NCI-H1694 treated with DMSO at 0.1 percent for 48 hours (cell line): ENCODE measurements at places on chromosomes 1 and 21.

GRCh38 chr1:17842686-17843085 is 87.6 kb downstream of the ACTL8 start:
- no peak for DNase-seq

- no peak for DNase-seq
Observed at GRCh38 chr1:14508613-14509012, 89.9 kb upstream of the KAZN start.

DNA sequence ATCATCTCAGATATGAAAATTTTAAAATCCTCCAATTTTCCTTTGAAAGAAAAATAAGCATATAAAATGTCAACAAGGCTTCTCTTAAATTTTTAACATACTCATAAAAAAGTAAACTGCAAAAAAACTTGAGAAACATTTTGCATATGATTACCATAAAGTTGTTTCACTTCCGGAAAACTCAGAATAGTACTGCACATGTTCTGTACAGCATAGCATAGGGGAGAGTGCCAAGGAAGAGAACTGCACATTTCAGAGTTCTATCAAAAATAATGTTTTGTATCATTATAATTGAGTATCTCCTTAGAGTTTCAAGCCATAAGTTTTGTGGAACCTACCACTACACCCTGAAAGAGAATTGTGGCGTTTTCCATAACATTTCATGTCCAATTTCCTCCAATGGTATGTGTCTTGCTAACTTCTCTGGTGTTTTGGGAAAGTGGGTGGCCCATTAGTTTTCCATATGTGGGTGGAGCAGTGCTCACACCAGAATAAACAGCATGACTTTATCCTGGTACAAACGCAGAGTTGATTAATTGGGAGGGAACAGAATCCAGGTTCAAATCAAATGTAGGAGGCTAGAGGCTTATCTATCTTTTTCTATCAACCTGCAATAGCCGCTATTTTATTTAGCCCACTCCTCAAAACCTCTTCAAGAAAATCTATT is 430.9 kb downstream of the LMO4 start:
- no peak for DNase-seq

- no peak for DNase-seq
Observed at GRCh38 chr1:172658871-172659453, at the start of gene FASLG. Gene FASLG (plus strand): TSS chr1:172659103. CDS start chr1:172659202, 99 bp downstream.

GRCh38 chr1:2785631-2786328 is 15.7 kb downstream of the TTC34 start:
- DNase-seq = no peak

DNA sequence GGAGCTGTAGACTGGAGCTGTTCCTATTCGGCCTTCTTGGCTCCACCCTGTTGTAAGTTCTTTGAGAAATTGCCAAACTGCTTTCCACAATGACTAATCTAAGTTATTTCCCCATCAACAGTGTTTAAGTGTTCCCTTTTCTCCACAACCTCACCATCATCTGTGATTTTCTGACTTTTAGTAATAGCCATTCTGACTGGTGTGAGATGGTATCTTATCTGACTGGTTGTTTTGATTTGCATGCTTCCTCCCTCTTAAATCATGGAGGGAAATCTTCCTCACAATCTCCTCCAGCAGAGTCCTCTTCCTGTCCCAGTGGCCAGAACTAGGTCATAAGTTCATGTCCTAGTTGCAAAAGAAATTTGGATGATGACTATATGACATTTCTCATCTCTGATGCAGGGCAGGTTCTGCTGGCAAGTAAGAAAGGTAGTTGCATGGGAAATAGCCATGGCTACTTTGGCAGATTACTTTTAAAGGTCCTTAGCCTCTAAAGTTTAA is 294.0 kb downstream of the LRRC40 start:
- no peak for DNase-seq

DNA sequence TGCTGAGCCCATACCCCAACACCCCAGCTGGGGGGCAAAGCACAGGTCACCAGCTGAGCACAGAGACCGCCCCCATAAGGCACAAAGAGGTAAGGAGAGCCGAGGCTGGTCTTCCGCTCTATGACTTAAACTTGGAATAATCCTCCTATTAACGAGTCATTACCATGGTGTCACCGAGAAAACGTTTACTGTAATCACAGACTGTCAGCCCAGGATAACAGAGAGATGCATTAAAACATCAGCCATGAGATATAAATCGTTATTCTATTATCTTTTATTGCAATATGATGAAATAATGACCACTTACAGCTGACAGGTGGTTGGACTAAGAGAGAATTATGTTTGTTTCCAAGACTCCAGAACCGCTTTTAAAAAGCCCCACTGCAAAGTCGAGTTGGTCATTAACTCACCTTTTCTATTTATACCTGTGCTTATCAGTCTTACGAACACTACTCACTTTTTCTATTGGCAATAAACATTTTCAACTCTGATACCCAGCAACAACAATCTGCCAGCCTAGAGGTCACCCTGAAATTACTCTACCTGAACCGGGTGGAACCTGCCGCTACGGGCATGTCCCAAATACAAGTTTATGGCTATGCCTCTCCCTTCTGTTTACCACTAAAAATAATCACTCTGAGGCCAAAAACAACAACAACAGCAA is 21.5 kb downstream of the NPHP4 start:
- DNase-seq = no peak

DNA sequence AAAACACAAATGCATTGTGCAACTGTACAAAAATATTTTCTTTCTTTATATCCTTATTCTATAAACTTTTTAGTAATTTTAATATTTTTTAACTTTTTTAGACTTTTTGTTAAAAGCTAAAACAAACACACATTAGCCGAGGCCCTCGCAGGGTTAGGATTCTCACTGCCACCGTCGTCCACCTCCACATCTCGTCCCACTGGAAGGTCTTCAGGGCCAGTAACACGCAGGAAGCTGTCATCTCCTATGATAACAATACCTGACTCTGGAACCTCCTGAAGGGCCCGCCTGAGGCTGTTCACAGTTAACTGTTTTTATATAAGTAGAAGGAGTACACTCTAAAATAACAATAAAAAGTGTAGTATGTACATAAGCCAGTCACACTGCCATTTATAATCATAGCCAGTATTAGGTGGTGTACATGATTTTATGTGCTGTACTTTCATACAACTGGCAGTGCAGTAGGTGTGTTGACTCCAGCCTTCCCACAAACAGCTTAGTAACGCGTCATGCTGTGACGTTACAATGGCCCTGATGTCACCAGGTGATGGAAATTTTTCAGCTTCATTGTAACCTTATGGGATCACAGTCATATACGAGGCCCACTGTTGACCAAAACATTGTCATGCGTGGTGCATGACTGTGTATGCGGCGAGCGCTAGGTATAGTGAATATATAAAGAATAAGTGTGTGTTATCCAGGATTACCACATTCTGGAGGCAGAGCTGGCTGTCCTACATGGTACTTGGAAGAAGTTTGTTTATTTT is 8.8 kb downstream of the TFF2 start:
- no peak for DNase-seq

- no peak for DNase-seq
Observed at GRCh38 chr1:112444269-112444668, 48.3 kb downstream of the CTTNBP2NL start.

DNA sequence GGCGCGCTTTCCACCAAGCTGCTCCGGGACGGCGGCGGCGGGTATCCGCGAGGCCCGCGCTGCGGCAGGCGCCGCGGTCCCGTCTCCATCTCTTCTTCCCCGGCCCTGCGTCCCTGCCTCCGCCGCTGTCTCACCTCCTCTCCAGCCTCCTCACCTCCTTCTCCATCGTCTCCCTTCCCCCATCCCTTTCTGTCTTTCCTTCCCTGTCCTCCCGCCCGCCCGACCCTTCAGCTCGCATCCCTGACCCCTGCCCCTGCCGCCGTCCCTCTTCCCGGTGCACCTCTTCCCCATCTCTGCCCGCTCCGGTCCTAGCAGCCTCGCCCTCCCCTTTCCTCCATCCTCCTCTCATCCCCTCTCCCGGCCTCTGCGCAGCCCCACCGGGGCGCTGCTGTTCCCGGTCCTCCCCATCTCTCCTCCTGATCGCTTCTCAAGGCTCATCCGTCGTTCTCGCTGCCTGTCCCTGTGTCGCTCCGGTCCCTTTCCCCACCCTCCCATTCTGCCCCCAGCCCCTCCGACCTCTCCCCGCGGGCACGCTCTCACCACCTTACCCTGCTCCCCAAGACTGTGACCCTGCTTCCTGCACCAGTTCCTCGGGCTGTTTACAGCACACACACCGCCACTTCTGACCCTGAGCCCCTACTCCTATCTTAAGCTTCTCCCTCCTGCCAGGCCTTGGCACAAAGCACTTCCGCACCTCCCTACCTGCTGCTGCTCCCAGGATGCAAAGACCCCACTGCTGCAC is 760 bp upstream of the NPHP4 start:
- peak; percentile 34 for DNase-seq

GRCh38 chr1:7780976-7781375 is 3.1 kb upstream of the PER3 start:
- no peak for DNase-seq

DNA sequence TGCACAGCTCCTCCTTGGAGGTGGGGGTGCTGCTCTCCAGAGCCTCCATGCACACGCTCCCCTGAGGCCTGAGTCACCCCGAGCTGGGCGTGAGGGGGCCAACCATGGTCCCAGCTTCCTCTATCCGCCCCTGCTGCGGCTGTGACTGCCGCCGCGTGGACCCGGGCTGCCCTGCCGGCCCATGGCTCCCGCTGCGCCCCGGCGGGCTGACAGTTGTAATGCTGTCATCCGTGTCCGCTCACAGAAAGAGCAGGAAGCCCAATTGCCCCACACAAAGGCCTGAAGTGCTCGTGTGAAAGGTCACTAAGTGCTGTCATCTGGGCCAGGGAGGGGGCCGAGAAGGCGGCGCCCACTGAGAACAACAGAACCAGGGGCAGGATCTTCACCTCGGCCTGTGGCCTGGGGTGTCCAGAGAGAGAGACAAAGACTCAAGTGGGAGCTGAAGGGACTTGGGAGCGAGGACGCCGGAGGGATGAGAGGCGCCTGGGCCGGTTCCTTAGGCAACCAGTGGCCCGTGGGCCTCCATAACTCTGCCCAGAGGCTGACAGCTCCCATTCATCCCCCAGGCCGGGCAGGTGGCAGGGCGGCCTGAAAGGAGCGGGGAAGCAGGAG is 31.5 kb downstream of the OLIG1 start:
- no peak for DNase-seq

GRCh38 chr1:214720561-214720960 is 117.6 kb downstream of the CENPF start:
- no peak for DNase-seq

DNA sequence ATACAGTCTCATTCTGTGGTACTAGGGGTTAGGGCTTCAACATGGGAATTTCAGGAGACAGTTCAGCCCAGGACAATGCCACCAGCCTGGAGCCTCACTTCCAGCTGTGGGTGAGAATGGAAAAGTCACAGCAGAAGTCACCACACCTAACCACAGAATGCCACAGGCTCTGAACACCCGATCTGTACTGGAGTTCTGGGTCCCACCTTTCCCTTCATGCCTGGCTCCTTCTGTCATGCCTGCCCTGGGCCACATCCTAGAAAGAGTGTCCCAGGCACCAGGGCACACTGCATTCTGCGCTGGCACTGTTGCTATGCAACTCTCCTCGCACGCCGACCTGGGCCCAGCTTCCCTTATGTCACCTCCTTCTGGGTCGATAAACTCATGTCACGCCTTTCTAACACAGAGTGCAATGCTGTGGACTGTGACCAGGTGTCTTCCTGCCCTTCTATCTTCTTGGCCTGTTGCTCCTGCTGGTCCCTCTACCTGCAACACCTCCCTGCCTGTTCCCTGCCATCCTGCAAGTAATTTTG is 21.2 kb downstream of the RCSD1 start:
- no peak for DNase-seq

DNA sequence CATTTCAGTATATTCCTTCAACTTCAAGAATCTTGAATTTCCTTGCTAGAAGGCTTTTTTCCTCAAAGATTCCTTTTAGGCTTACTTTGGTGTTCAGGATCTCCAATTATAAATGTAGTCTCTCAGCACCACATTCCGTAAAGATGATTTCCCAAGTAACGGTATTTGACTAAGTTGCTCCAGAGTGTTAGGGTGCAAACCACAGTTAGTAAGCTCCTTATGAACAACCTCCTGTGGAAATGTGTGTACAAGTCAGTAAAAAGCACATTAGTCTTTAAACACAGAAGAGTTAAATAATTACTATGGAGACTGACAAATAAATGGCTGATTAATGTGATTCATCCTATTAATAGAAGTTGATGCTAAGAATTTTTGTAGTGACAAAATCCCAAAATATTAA is 10.3 kb downstream of the DONSON start:
- no peak for DNase-seq

GRCh38 chr1:159771127-159771895 is 9.5 kb upstream of the DUSP23 start:
- no peak for DNase-seq

GRCh38 chr1:36771240-36771639 is 263.1 kb downstream of the GRIK3 start:
- DNase-seq = no peak

DNA sequence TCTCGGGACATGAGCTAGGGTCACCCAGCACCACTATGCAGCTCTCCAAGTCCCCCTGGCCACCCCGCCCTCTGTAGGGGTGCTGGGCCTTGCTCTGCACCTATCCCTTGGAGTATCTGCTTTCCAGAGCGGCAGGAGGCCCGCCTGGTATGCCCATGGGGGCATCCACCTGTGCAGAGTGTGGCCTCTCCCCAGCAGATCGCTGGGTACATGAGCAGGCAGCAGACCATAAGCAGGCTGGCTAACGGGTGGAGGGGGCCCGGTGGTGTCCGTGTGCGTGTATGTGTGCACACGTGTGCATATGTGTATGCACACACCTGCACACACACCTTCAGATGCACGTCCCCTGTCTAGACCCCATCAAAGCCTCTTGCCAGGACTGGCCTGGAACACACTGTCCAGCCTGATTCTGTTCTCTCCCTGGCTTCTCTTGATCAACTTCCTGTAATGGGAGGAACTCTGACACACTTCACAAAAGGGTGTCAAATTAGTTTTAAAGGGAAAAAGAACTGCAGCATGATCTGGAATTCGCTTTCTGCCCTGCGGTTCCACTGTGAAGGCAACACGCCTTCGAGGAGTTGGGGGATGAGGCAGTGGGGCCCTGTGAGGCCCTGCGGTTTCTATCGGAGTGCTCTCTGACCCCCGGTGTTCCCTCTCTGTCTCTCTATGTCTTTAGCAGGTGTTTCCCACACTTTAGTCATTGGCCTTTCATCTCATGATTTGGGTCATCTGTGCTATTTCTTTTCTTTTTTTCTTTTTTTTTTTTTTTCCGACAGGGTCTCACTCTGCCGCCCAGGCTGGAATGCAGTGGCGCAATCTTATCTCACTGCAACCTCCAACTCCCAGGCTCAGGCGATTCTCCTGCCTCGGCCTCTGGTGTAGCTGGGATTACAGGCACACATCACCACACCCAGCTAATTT is 17.2 kb upstream of the NPHP4 start:
- DNase-seq = no peak

DNA sequence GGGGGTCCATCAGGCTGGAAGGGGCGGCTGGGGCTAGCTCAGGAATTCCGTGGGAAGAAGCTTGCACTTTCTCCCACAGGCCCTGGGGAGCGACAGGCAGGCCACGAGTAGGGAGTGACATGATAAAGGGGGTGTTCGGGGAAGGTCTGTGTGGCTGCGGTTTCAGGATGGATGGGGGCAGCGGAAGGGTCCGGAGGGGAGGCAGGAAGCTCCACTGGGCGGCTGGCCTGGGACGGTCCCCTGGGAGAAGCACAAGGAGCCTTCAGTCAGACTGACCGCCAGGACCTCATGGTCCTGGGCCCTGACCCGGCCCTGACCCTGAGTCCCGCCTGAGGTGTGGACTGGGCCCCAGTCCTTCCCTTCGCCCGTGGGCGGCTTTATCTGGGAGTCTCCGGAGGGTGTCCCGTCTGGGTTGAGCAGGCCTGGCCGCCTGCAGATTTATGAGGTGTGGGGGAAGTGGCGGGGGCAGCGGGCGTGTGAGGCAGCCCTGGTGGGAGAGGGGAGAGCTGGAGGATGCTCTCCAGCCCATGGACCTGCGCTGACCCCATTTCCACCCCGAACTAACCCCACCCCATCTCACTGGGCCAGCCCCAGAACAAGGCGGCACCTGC is 45.6 kb downstream of the EPHB2 start:
- DNase-seq = no peak
